GM04504 (cell line): ENCODE measurements at places on chromosomes 1 and 21.

DNA sequence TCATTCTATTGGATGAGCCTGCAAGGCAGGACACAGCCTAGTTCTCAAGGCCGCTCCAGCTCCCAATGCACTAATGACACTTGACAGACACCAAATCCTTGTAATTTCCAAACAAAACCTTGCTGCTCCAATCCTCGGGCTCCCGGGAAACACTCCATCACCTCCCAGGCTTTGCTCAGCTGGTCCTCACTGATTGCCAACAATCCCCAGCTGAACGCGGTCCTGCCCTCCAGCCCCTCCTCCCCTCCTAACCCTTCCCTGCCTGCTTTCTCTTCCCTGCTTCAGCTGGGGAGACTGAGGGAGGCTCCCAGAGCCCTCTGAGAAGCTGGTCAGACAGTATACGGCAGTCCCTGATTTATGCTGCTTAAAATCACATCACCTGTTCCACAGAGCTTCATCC is 114.4 kb upstream of the TNR start:
- DNase-seq: no peak

DNA sequence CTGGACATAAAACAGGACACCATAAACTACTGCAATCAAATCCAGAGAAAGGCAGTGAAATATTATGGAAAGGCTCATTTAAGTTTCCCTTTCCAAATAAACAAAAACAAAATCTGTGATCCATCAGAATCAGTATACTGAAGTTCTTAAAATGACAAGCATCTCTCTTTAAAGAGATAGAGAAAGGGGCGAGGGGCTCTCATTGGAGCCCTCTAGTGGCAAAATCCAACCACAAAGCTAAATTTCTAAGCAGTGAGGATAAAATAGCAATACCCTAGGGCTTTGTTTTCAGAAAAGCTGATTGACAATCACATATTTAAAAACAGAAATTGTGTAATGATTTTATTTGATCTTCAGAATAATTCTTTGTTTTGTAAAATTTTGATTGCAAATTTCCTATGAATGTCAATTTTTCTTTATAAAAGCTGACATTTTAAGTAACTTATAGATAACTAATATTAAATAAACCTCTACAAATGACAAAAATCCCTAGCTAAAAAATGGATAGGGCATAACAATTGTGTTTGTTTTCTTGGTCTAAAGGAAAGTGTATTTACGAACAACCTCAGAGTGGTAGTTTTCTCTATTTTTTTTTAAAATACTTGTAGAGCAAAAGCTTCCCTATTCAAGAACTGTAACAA is 138.2 kb downstream of the COL24A1 start:
- peak; percentile 16 for DNase-seq

DNA sequence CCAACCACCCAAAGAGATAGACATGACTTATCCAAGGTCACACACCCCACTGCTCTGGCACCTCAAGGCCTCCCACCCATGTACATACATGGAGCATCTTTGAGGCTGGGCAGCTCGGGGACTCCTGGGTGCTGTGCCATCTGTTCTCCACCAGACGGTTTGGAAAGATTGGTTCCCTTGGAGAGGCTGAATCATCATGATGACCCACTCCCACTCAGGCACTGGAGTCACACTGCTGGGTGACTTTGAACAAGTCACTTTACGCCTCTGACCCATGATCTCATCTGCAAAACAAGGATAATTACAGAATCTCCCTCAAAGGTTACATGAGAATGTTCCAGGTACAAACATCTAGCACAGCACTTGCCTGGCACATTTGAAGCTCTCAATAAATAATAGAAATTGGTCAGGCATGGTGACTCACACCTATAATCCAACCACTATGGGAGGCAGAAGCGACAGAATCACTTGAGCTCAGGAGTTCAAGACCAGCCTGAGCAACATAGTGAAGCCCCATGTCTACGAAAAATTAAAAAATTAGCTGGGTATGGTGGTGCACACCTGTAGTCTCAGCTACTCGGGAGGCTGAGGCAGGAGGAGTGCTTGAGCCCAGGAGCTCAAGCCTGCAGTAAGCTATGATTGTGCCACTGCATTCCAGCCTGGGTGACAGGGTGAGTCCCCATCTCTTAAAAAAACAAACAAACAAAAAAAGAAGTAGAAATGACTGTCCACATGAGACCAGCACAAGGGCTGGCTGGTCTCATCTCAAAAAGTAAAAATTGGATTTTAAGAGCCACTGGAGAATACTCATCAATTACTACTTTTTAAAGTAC is 74.9 kb downstream of the RRAGC start:
- no peak for DNase-seq

DNA sequence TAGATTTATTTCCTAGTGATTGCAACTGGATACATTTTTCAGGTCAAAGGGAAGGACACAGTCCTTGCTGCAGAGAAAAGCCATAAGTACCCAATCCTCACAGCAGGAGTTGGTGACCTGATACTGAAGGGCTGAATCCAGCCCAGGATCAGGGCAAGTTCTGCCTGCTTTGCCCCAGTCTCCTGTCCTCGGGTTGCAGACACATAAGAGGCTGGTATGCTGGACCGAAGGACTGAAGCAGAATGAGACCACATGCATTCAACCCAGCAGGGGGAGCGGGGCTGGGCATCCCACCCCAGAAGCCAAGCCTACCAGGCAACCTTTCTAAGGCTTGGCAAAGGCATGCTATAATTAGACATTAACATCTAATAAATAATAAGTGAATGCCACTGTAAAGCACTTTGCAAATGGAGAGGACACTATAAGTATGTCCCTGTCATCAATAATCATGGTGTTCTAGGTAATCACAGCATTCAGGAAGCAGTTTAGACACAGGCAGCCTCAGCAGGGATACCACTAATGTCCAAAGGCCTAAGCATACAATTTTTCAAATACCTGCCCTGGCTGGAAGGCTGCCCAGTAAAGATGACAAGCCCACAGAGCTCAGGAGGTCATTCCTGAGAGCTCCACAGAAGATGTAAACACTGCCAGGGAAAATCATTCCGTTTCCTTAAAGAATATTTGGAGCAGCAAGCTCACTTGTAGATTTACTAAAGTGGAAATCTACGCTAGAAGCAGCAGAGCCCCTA is 47.6 kb downstream of the KRTAP19-8 start:
- DNase-seq: no peak

DNA sequence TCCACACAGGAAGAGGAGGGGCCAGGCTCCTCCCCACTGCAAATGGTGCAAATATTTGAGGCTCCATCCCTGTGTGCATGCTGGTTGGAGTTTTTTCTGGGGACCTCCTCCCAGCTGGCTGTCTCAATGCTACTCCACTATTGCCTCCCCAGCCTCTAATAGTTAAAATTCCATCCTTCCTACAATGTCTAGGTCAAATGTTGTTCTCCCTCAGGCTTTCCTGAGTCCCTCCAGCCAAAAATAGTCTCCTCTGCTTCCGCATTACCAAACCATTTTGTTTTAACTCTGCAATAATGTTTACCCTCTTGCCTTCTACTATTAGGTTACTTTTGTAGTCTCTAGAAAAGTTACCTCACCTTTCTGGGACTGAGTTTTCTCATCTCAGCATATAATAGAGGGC is 29.6 kb upstream of the FMO1 start:
- DNase-seq: no peak

GRCh38 chr1:155069551-155070157 is 6.1 kb downstream of the EFNA4 start:
- no peak for DNase-seq

DNA sequence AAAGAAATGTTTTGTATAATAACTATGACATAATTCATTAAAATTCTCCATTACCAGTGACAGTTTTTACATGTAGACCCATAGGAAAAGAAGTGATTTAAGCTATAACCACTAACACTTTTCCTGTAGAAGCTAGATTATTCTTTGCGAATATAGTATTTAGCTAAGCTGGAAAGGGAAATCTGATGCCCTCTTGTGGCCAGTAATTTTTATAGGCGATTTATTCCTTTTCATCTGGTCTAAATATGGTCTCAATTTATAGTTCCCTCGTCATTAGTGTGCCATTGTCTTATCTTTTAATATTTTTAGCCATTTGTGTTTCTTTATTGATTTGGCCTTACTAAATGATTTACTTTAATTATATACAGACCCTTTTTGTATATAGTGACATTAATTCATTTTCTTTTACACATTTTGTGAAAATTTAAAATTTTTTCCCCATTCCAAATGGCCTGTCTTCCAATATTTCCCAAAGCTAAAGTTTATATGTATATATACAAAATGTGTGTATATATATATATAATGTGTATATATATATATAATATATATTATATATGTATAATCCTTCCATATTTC is 26.7 kb downstream of the BTG3 start:
- peak; percentile 20 for DNase-seq

DNA sequence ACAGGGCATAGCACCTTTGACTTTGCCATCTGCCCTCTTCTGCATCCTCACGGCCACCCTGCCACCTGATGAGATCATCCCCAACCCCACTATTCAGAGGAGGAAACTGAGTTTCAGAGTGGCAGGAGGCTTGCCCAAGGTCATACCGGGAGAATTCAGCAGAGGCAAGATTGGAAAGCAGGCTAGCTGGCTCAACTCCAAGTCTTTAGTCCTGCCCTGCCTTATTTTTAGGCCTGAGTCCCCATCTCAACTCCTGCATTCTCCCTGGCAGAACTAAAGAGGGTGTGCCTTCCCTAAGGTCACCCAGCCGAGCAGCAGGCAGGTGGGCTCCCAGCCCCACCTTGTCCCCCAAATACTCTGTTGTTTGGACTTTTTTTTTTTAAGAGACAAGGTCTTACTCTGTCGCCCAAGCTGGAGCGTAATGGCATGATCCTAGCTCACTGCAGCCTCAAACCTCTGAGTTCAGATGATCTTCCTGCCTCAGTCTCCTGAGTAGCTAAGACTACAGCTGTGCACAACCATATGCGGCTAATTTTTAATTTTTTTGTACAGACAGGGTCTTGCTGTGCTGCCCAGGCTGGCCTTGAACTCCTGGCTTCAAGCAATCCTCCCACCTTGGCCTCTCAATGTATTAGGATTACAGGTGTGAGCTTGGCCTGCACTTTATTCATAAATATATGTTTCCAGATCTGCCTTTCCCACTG is 13.8 kb upstream of the FGR start:
- DNase-seq: no peak

- peak; percentile 71 for DNase-seq
These were observed 470.4 kb upstream of the USP24 start for GRCh38 chr1:55685560-55685959.

DNA sequence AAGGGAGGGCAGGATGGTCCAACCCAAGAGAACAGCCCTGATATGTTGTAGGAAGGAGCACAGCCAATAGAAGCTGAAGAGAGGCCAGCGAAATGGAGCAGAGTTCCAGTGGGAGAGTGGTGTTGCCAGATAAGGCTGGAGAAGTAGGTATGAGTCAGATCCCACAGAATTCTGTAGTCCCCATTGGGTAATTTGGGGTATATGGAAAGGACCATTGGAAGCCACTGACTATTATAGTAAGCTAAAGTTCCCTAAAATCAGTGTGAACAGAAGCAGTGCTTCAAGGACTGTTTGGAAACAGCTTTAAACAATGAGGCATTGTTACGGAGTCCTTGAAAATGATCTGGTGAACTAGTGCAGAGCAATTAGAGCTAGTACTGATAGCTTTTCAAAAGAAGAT is 63.0 kb downstream of the DISP1 start:
- DNase-seq: no peak

- no peak for DNase-seq
These were observed 34.9 kb downstream of the ATP1B1 start for GRCh38 chr1:169141356-169141755.

DNA sequence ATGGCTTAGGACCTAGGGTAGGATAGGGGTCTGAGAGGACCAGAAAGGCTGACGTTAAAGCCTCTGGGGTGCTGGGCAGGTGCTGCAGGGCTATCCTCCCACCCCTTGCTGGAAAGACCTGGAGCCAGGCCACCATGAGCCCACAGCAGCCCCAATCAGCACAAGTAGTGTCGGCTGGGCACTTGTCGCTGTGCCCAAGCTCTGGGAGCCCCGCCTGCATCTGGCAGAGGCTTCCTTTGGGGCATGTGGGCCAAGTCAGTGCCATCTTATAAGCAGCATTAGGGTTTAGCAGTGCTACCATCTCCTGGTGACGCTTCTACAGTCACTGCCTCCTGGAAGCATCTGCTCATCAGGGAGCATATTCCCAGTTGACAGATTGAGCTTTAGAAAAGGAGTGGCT is 31.3 kb downstream of the MAN1C1 start:
- DNase-seq: no peak

DNA sequence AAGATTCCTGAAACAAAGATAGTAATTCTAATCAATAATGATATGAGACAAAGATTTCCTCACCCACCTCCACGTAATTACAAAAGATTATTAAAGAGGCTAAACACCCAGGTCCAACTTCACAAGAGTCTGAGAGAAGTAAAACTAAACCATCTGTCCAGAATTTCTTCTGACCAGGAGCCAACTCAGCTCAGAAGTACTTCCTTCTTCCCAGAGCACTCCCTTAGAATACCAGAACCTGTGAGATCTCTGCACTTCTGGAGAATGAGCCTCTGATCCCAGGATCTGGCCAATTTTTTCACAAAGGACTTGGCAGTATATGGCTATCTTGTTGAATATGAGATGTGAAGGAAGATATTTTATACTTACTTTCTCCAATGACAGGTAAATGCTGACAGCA is 120.6 kb upstream of the PALMD start:
- DNase-seq: no peak

DNA sequence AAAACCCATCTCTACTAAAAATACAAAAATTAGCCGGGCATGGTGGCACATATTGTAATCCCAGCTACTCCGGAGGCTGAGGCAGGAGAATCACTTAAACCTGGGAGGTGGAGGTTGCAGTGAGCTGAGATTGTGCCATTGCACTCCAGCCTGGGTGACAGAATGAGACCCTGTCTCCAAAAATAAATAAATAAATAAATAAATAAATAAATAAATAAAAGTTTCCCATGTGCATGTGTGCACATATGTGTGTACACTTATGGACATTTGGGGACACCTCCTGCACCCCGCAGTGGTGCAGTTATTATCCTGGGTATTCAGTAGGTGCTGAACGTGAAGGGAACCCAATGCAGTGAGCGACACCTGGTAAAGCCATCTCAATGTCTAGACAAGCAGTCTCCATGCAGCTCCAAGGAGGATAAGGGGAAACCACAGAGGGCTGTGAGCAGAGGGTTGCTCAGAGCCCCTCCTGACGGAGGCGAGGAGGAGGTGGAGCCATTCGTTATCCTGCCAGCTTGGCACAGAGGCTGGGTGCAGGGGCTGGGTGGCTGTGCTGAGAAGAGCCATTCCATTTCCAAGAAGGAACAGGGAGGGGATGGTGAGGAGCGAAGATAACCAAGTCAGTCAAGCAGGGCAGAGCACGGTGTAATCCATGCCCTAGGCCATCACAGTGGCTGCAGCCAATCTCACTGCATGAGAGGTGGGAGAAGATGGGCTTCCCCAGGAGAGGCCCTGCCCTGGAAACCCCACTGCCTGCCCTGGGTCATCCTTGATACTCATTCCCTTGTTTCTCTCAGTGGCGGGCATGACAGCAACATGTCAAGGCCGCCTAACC is 25.6 kb downstream of the UBIAD1 start:
- no peak for DNase-seq

GRCh38 chr1:156750711-156751450 is 594 bp downstream of the HDGF start:
- DNase-seq: no peak

DNA sequence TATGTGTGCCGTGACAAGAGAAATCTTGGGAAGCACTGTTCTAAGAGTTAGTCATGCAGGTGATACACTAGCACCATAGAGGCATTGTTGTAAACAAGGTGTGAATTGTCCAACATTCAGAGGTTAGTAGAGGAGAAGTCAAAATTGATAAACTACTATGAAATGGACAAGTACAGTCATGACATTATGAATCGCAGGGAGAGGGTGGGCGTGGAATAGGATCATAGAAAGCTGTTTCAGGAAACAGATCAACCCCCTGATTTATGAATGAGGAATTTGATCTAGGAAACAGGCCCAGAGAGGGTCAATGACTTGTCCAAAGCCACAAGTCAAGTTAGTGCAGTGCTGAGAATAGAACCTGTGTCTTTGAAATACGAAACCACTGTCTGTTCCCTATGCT is 58.5 kb upstream of the LAX1 start:
- DNase-seq: no peak
